ENCODE measurements at places on chromosomes 1 and 21.

DNA sequence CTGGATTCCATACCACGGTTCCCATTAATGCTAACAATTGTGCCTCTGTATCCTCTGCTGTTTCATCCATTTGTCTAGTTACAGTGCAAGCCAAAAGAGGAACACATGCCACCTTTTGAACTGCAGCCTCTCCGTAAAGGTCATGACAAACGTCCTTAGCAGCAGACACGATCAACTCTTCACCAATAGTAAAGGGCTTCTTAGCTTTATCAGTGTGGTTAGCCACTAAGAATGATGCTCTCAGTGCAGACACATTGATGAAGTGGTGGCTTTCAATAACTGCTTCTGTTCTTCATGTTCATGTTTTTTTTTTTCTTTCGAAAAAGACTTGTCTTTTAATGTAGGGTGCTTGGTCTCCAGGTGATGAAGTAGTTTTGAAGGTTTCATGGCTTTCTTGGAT is 14.3 kb downstream of the XPR1 start:
- no peak for DNase-seq

GRCh38 chr1:115794976-115795639 is 26.6 kb upstream of the CASQ2 start:
- no peak for DNase-seq

GRCh38 chr21:45093035-45093532 is 18.7 kb downstream of the ADARB1 start:
- no peak for DNase-seq

- no peak for DNase-seq
Observed at GRCh38 chr1:108591466-108591865, 31.6 kb downstream of the EEIG2 start.

- no peak for DNase-seq
Observed at GRCh38 chr1:213989002-213989855, 1.5 kb downstream of the PROX1 start.
